ENCODE measurements at places on chromosomes 4 and X.

- DNase-seq = no peak
Observed at GRCh38 chrX:143669395-143669794, 33.5 kb upstream of the SLITRK4 start.

GRCh38 chr4:114109776-114110175 is 130.3 kb upstream of the ARSJ start:
- DNase-seq = no peak

GRCh38 chrX:134801267-134801666 is 143.0 kb upstream of the PLAC1 start:
- no peak for DNase-seq

GRCh38 chr4:53716011-53716410 is 124.7 kb upstream of the LNX1 start:
- no peak for DNase-seq

GRCh38 chr4:71268166-71268565 is 70.7 kb upstream of the SLC4A4 start:
- no peak for DNase-seq

GRCh38 chr4:79330720-79331119 is 4.9 kb upstream of the NAA11 start:
- DNase-seq = no peak

DNA sequence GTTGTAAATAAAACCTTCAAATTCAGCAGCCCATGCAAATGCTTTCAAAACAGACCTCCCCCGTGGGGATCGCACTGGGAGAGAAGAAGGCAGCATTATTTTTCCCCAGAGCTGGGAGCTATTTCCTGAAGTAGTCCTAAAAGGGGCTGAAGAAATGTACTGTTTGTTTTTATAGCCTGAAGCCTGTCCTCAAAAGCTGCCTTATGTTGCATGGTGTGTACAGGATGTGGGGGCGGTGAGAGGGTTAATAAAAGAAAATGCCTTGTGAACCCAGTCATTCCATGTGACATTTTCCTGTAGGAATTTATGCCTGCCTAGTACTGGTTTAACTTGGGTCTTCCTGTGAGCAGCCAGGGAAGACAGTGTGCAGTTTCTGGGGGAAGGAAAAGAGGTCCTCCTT is 144.1 kb downstream of the SOWAHB start:
- no peak for DNase-seq

GRCh38 chr4:158787709-158788475 is 19.1 kb downstream of the FNIP2 start:
- DNase-seq = no peak

GRCh38 chrX:68732906-68733493 is 85.5 kb downstream of the STARD8 start:
- no peak for DNase-seq

DNA sequence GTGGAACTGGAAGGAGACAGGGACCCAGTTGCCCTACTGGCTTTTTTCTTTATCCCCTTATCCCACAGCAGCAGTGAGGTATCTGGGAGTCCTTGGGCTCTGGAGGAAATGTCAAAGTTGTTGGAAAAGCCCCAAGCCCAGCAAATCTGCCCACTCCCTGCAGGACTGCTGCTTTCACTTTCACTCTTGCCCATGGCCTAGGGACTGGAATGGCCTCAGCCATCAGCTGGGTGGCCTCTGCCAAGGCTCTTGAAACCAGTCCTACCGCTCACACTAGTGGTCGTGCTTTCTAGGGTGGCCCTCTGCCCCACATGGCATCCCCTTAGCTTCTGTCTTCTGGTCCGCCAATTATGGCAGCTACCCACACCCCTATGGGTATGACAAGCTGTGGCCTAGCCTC is 9.7 kb upstream of the RHOXF1 start:
- no peak for DNase-seq

GRCh38 chr4:137421796-137422195 is 110.5 kb downstream of the PCDH18 start:
- no peak for DNase-seq

- no peak for DNase-seq
Observed at GRCh38 chr4:27154706-27155105, 294.1 kb downstream of the STIM2 start.

- no peak for DNase-seq
Observed at GRCh38 chrX:83845397-83845796, 15.5 kb upstream of the CYLC1 start.

GRCh38 chr4:169795585-169795984 is 37.8 kb upstream of the HPF1 start:
- no peak for DNase-seq

DNA sequence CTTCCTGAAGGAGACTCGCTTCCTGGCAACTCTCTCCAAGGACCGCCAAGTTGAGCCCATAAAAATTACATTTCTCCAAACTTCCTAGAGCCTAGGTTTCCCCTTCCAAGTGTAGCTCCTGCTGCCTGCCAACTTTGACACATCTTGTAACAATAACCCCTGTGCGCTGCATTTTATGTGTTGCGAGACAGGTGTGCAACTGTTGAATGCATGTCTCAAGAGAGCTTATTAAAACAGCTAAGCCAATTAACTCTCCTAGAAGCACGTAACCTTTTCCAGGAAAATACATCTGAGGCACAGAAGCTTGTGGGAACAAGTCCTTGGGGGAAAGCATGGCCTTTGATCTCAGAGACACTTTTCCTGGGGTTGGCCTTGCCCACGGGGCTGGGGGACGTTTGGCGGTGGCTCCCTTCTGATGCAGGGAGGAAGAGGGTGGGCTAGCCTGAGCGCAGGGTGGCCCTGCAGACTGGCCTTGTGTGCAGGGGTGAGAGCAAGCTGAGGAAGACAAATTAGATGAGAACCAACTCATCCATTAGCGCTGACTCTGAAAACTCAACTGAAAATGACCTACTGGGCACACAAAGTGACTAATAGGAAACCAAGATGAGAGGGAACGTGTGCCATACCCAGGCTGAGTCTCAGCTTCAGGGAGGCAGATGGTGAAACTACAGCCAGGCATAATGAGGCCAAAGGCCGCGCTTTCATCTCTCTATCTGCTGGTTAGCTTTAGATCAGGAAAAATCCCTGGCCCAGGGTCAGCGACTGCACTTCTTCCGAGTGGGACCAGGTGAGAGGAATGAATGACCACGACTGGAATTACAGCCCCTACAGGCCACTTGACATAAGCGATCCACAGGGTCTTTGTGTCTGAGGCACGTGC is 75.3 kb downstream of the ENPP6 start:
- peak; percentile 53 for DNase-seq

DNA sequence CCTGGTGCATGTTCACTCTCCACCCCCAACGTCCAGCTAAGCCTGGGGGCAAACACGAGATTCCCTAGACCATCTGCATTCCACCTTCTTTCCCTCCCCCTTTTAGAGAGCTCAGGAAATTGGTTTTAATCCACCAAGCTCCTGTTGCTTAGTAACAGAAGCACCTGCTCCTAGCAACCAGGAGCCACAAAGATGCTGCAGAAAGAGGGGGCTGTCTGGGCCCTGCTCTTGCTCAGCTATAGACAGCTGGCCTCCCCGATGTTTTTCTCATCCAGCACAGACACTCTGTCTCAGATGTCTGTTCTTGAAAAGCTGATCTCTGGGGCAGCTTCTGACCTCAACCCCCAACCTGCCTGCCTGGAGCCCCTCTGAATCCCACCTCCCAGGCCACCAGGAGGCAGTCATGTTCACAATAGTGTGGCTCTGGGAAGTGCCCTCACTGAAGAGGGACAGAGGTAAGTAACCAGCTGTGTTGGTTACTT is 71.5 kb downstream of the SLC16A2 start:
- DNase-seq = no peak

DNA sequence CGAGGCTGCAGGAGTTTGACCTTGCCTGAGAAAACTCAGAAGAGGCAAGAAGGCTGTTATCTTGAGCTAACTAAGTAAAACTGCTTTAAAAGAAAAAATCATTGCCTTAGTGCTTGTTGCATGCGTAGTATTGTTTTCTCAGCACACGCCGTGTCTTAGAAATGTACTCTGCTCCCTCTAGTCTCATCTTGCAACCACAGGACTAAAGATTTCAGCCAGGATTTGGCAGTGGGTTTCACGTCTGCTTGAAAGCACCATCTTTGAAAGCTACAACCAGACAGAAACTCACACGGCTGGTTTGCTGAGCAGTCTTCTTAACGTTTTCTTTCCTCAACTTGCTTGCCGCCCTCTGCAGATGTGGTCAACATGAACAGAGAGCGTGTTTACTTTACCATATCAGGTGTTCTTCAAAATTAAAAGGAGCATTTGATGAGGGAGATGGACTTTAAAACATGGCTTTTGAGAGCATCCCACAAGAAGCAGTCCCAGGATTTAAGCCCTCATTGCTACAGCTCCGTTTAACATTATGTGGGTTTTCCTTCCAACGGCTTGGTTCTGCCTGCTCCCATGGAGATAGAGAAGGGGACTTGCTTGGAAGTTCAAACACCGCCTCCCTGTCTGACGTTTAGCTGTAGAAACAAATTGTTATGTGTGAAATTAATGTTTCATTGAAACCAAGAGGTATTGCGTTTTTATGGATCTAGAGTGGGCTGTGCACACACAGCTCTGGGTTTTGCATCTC is 3.4 kb downstream of the SORCS2 start:
- no peak for DNase-seq

- no peak for DNase-seq
Observed at GRCh38 chr4:160180211-160180610, 1077.3 kb downstream of the RAPGEF2 start.

GRCh38 chrX:141839856-141840255 is 1.7 kb downstream of the MAGEC3 start:
- no peak for DNase-seq

DNA sequence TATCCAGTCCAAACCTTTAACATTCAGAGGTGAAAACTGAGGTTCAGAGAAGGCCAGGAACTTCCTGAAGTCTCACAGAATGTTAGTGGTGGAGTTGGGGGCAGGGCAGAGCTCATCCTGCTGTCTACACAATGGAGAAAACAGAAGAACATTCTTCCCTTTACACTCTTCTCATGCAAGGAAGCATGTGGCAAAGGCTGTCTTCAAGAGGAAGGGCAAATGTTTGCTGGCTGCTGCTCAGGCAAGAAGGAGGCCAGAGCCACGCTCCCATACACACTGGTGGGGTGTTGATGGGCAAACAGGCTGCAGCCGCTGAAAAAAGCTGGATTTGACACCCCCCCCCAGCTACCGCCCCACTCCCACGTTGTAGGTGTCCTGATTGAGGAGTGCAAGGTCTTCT is 32.5 kb downstream of the HMGB3 start:
- no peak for DNase-seq

DNA sequence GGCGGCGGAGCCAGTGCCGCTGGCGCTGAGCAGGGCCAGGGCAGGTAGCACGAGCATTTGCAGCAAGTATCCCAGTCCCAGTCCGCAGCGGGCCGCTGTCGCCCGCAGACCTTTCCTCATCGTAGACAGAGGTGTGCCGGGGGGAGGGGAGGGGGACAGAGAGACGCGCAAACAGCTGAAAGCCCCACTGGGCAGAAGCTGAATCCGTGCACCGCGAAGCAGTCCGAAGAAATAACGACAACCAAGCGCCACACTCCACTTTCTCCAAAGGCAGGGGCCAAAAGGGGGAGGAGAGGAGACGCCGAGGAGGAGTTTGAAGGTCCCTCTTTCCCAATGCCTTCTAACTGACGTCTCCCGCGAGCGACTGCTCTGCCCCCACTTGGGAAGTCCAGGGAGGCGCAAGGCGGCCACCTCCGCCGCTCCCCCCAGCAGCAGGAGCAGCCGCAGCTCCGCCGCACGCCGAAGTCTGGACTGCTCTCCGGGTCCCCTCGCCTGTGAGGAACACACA is at the start of gene UNC5C:
Gene UNC5C (minus strand): TSS at position 236 of the 508 bp plus-strand sequence.
- peak; percentile 46 for DNase-seq

DNA sequence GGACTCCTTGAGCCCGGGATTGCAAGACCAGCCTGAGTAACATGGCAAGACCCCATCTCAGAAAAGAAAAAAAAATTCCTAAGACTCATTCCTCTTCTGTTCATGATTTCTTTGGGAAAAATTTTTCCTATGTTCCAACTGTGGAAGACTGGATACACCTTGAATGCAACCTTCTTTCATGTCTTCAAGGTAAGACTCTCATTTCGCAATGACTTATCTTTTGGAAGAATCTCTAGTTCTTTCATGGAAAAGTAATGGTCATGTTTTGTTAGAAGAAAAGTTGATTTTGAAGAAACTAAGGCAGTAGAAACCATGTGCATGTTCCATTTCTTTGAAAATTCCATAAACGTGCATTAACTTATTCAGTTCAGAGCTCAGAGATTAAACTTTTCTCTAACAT is 26.0 kb upstream of the BBS12 start:
- no peak for DNase-seq

GRCh38 chrX:103722505-103722904 is 11.8 kb downstream of the TMEM31 start:
- DNase-seq = no peak

DNA sequence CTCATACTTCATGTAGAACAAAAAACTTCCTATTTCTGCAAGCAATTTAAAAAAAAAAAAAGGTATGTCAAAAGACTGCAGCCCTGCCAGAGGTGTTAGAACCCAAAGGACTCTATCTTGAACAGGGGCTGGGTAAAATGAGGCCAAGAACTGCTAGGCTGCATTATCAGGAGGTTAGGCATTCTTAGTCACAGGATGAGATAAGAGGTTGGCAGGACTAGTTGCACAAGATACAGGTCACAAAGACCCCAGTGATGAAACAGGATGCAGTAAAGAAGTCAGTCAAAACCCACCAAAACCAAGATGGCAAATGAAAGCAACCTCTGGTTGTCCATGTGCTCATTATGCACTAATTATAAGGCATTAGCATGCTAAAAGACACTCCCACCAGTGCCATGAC is 104.1 kb downstream of the ANOS1 start:
- no peak for DNase-seq

DNA sequence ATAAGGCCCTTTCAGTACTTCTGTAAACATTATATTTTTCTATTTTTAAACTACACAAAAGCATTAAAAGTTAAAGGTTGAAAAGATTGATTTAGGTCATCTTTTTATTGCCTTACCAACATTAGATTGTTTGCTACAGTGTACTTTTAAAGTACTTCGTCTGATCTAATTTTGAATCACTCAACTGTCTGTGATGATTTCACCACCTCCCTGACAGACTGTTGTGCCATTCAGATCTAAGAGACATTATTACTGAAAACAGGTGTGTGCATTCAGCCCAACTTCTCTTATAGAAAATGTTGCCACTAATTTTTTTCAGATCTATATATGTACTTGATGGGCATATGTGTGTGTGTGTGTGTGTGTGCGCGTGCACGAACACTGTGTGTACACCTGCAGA is 39.3 kb downstream of the GASK1B start:
- DNase-seq = no peak

DNA sequence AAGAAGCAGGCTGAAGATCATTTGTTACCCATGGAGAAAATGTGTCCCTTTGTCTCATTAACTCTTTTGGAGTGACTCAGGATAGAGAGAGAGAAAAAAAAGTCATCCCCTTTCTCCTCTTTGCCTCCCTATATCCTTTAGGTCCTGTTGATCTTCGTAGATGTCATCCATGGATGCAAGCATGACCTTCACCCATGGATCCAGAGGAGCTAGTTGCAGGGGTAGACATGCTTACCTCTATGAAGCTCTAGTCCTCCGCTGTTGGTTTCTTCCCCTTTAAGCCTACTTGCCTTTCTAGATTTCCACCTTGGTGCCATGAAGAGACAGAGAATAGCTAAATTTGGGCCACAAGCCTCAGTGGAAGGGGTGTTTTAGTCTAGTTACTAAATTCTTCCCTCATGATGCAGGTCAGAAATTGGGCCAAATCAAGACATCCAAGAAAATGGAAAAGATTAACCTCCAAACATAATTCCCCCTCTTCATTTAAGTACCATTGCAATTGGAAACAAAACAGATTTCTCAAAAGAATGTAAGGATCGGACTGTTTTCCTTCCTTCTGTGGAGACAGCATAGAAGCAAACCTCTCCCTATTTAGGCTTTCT is 178.4 kb downstream of the TECRL start:
- DNase-seq = no peak

- DNase-seq = no peak
Observed at GRCh38 chr4:479972-480371, 19.0 kb downstream of the ZNF721 start.

GRCh38 chrX:87525771-87526229 is 8.2 kb downstream of the KLHL4 start:
- DNase-seq = no peak

All from DMS 273 treated with DMSO at 0.1 percent for 48 hours (cell line).